ENCODE measurements at places on chromosomes 13 and 19. TPM values are rescaled to one million over a fixed set of nuclear protein-coding genes. Genes with fewer than 3 reads are reported as not detected.

- DNase-seq: no peak
Observed at GRCh38 chr19:48624791-48625723, 5.8 kb downstream of the SPHK2 start.

DNA sequence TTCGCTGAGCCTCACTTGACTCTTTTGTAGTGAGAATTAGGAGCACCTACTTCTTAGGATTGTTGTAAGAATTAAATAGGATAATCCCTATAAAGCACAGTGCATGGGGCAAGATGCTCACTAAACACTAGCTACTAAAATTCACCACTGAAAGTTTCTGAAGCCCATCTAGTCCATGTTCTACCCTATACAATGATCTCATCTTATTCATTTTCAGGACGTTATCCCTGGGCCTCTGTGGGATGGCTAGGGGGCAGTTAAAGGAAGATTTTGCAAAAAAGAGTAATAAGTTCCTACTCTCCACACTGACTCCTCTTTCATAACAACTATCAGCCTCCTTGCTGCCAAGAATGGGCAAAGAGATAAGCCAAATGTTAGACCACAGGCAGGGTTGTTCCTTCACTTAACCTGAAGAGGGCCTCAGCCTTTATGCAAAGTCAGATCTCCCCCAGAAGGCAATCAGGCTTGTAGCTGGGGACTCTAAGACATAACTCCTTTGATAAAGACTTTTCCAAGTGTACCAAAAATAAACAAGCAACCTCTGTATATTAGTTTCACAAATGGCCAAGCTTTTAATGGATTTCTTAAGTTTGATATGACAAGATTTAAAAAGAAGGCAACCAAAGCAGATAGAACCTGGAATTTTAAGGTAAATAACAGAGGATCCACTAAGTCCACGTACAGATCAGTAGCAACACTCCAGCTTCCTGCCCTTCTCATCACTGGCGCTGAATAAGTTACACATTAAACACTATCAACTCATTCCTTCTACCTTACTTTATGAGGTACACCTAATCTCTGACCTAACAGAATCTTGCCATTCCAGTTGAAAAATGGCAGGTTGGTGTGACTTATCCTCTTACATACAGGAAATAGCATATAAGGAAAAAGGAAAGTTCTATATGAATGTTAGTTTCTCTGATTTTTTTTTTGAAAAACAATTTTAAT, 44.4 kb downstream of the ELF1 start:
- peak; percentile 53 for DNase-seq

DNA sequence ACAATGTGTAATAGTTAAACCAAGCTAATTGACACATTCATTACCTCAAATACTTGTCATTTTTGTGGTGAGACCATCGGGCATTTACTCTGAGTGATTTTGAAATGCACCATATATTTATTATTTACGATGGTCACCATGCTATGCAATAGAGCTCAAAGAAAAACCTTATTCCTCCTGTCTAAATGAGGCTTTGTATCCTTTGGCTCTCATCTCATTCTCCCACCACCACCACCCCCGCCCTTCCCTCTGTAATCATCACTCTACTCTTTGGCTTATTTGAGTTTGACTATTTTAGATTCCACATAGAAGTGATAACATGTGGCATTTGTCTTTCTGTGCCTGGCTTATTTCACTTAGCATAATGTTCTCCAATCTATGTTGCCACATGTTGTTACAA, 124.9 kb downstream of the CYSLTR2 start:
- no peak for DNase-seq

- no peak for DNase-seq
Observed at GRCh38 chr13:40376867-40377535, 289.4 kb downstream of the FOXO1 start.

GRCh38 chr13:95315752-95316151, 14.5 kb upstream of the ABCC4 start:
- DNase-seq: no peak

DNA sequence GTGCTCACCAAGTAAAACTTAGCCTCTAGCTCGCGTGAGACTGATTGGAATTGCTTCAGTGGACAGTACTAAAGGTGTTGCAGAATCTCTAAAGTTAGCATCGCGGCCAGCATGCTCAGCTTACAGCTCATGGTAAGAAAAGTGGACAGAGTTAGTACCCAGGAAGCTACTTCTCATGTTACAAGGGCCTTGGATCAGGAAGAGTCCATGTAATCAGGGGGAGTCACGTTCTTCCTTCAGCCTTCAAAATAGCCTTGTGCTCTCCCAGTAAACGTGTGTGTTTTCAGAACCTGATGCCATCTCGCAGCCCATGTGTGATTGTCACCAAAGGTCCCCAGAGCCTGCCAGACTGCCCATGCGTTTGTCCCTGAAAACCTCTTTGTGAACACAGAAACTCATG, 195.8 kb upstream of the RNF113B start:
- DNase-seq: no peak

GRCh38 chr19:33469171-33470039, 52.2 kb downstream of the PEPD start:
- no peak for DNase-seq

- DNase-seq: peak; percentile 100
Observed at GRCh38 chr19:12333162-12334159, at the start of gene ZNF563. Gene ZNF563, minus strand, starts transcription at chr19:12333633. Its CDS starts 151 bp downstream, at chr19:12333482.

DNA sequence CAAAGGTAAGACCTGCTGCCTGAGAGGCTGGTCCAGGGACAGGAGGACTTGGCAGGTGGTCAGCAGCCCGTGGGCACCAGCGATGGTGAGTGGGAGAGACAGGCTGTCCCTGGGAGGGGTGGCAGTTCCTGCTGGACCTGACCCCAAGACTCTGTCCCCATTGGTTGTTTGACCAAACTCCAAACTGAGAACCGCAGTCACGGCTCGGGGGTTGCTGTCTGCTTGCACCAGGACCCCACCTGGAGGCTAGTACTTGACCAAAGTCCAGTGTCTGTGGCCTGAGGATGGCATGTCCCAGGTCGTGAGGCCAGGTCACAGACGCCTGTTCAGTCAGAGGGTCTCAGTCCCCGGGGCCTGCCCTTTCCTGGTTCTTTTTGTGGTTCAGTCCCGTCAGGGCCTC, 9.9 kb upstream of the ZNF14 start:
- DNase-seq: no peak

DNA sequence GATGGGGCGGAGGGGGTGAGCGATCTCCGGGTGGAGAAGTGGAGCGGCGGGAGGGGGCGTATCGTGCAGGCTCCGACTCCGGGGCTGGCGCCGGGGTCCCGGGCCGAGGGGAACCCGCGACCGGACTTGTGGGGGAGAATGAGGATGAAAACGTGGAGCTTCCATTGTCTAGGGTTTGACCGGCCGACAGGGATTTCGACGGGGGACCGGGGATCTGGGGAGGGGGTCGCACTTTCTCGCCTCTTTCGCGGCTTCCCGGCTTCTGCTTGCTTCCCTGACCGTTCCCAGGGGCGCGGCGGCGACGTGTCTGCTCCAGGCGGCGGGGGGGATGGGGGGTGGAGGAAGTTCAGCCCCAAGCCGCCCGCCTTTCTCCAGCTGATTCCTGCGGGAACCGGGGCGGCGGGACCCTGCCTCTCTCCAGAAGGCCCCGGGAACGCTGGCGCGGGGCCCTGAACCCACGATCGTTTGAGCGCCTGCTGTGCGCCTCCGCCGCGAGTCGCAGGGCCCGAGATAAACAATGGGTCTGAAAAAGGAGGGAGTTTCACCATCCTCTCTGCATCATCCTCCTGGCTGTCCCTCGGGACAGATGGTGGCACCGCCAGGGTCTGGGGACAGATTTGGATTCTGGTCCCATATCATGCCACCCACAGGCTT, 790 bp downstream of the TPM4 start:
- peak; percentile 28 for DNase-seq

GRCh38 chr19:39924389-39924788, 10.0 kb downstream of the FCGBP start:
- no peak for DNase-seq

- DNase-seq: no peak
Observed at GRCh38 chr19:722553-723101, 13.9 kb downstream of the PALM start.

The CEACAM1 gene
- total RNA-seq: 5.2 TPM

The KLK6 gene
- not detected for total RNA-seq

The KLK15 gene
- not detected for total RNA-seq

The COX7A1 gene
- not detected for total RNA-seq

The SLITRK5 gene
- not detected for total RNA-seq

The WDR88 gene
- total RNA-seq: not detected

The ZNF729 gene
- total RNA-seq: not detected

The TSSK6 gene
- 4.9 TPM for total RNA-seq

The ATP4B gene
- total RNA-seq: not detected

The PSG1 gene
- total RNA-seq: not detected

The ZNF99 gene
- not detected for total RNA-seq

The ENOX1 gene
- 0.09 TPM for total RNA-seq

The LGALS14 gene
- total RNA-seq: not detected
